ENCODE measurements at places on chromosomes 11 and 22. TPM values are rescaled to one million over a fixed set of nuclear protein-coding genes. Genes with fewer than 3 reads are reported as not detected.

OR5A2 gene
- total RNA-seq, result not detected

FJX1 gene
- total RNA-seq, result 7.9 TPM

MUC6 gene
- 0.10 TPM for total RNA-seq

GAB4 gene
- not detected for total RNA-seq

All from RPMI7951 (cell line).